Adipocyte (in vitro differentiated cells): ENCODE measurements at places on chromosomes 1 and 21.

DNA sequence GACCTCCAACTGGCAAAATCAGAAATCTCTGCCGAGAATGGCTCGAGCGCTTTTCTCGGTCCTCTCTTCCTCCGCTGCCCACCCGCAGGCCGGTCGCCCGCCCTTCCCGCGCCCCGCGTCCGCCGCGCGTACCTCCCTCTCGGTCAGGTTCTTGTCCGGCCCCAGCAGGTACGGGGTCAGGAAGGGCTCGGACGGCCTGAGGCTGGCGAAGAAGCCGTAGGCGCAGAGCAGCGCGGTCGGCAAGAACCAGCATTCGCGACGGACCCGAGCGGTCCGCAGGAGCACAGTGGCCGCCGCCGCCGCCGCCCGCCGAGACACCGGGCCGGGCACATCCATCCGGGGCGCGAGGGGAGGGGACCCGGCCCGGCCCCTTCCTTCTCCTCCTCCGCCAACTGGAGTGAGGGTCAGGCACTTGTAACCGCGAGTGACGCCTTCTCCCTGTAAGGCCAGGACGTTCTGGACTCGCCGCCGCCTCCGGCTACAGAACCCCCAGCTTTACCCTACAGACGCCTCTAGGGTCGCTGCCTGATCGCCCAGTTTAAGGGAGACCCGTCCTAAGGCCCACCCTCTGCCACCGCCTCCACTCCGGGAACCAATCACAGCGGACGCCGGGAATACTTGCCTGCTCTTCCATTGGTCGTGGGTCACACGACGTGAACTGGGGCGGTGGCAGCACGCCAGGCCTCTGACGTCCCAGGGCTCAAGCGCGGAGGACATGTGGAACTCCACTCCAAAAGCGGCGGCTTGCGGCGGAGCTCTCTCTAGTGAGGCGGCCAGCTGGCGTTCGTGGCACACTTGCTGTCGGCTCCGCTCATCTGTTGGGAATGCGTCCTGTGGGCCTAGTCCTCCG, at the start of gene SLC19A2:
Gene SLC19A2 (minus strand): TSS at position 514 of the 850 bp plus-strand sequence. CDS start 178 bp downstream, at position 336.
- DNase-seq = peak; percentile 100

- DNase-seq = no peak
These were observed 20.1 kb downstream of the NADK start for GRCh38 chr1:1758059-1758621.

DNA sequence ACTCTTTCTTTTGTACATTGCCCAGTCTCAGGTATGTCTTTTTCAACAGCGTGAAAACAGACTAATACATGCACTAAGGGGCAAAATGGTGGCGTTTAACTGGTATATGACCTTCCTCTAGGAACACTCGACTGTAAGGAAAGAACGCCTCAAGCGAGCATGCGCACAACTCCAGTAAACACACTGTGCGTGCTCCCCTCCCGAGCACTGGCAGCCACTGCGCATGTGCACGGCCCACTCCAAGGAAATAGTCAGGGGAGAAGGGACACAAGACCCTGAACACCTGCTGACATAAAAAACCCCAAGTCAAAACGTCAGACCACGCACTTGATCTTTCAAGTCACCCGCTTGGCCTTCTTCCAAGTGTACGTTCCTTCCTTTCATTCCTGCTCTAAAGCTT, 173.5 kb downstream of the NPHP4 start:
- no peak for DNase-seq

GRCh38 chr21:46650476-46651098, 15.1 kb downstream of the PRMT2 start:
- DNase-seq = no peak

DNA sequence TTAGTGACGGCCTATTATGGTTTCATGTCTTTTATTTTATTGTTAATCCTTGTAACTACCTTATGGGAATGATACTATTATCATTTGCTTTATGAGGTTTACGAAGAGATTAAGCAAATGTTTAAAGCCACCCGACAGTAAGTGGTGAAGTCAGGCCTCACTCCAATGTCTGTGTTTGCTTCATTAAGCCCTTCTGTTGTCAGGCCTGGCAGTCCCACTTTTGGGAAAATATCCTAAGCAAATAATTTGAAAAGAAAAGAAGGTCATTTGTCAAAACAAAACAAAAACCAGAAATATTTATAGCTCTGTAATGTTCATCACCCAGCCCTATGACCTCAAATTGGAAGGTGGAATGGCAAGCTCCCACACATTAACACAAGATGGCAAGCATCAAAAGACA, 40.7 kb upstream of the USP24 start:
- DNase-seq = no peak

GRCh38 chr21:42007356-42007940, 2.7 kb downstream of the ZBTB21 start:
- no peak for DNase-seq

- DNase-seq = no peak
These were observed 7.0 kb downstream of the TMPRSS3 start for GRCh38 chr21:42388740-42389448.

- DNase-seq = no peak
These were observed 28.5 kb downstream of the KCND3 start for GRCh38 chr1:111961016-111961415.

DNA sequence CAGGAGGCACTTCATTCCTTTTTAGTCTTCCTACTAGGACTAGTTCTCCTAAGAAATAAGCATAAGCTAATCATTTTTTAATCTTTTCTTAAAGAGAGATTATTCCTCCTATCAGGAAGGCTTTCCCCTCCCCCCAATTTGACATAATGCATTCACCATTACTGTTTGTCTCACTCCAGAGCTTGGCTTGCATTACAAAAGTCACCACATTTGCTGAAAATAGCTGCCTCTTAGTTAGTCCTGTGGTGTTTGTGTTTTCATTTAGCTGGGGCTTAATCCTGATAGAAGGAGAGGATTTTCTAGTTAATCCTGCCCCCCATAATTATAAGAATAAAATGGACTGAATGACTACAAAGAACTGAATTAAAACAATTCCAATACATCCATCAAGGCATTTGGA, 307.1 kb upstream of the RRP15 start:
- DNase-seq = no peak

DNA sequence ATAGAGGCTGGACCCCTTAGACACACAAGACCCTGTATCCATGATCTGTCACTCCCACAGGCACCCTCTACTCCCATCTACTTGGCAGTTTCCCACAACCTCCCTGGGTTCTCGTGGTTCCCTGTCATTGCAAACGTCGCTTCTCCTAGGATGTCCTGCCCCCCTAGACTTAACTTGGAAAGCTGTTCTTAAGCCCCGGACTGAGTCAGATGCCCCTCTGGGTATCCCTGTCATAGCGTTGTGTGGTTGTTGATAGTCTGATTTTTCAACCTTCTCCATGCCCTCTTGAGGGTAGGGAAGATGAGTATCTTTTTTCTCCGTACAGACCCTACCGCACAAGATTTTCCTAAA, 11.8 kb downstream of the RCC1 start:
- DNase-seq = peak; percentile 58

GRCh38 chr1:226657895-226658545, 81.1 kb downstream of the ITPKB start:
- no peak for DNase-seq
